WTC11 (cell line): ENCODE measurements at places on chromosomes 11 and 22.

- no peak for DNase-seq
Measured at GRCh38 chr22:35446365-35446764, 46.4 kb downstream of the MCM5 start.

DNA sequence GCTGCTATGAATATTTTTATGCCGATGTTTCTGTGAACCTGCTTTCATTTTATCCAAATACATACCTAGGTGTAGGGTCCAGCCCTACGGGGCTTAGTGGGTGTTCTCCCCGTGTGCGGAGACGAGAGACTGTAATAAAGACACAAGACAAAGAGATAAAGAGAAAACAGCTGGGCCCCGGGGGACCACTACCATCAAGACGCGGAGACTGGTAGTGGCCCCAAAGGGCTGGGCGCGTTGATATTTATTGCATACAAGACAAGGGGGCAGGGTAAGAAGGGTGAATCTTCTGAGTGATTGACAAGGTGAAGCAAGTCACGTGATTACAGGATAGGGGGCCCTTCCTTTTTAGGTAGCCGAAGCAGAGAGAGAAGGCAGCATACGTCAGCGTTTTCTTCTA, 920.1 kb downstream of the BRD1 start:
- DNase-seq: no peak

DNA sequence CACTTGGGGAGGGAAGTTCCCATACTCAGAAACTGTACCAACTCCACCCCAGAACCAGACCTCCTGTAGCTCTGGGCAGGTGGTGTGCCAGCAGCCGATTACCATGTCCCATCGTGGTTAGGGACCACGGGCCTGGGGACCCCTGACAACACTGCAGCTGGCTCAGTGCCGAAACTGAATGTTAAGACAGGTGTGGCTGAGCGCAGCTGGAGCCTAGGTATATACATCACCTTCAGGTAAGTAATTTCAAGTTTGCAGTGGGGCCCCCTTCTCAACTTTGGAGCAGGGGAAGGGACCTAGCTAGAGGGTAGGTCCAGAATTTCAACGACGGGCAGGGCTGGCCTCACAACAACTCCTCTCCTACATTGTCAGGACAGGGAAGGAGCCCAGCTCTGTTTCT, 20.7 kb upstream of the PISD start:
- no peak for DNase-seq

DNA sequence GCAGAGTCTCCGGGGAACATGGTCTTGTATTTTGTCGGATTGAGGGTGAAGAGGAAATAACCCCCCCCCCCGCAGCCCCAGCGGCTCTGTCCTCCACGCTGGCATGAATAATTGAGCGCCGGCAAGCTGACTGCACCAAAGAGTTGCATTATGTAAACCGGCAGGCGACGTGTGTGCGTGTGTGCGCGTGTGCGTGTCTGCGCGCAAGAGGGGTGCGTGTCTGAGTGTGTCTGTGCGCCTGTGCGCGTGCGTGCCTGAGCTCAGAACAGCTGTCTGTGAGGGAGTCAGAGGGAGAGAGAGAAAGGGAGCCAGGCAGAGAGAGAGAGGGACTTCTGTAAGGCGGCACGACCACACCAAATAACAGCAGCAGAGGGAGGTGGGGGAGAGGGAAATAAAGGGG, 94.4 kb downstream of the SCN3B start:
- no peak for DNase-seq

DNA sequence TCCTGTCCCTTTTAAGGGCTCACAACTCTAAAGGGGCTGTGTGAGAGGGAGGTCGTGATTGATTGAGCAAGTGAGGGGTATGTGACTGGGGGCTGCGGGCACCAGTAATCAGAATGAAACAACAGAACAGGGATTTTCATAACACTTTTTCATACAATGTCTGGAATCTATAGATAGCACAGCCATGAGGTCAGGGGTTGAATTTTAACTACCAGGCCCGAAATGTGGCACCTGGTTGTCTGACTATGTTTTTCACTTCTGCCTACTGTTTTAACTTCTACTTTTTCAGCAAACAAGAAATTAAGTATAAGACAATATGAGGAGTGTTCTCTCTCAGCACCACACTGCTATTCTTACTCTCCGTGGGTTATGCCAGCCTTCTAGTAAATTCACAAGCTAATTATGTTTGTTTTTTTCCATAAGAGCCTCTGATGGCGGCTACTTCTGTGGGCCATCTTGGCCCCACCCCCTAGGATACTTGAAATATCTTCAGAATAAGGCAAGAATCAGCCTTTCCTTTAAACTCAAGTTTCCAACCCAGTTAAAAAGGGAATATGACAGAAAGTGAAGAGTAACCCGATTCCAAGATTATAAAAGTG, 552.8 kb upstream of the CHORDC1 start:
- DNase-seq: no peak

DNA sequence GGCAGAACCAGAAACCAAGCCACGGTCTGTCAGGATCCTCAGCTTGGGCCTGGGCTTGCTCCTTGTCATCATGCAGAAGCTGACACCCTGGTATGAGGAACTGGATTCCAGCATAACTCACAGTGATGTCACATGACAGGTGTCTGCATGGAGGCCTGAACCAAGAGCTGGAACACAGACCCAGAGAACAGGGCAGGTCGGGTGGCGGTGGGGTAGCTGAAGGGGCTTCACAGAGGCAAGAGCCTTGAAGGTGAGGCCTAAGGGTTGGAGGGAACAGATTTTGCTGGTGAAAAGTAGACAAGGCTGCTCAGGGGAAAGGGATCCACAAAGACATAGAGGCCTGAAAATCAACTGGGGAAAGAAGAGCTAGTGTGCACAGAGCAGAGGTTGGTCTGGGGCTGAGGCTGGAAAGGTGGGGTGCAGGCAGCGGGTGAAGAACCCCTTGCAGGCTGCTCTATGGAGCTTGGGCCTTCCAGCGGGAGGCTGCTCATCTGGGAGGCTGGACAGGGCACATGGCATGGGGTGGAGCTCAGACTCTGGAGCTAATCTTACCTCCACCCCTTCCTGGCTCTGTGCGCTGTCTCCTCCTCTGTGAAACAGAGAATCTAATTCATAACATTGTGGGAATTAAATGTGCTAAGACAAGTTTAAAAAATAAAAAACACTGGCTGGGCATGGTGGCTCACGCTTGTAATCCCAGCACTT, 18.4 kb upstream of the RPS3 start:
- DNase-seq: no peak

DNA sequence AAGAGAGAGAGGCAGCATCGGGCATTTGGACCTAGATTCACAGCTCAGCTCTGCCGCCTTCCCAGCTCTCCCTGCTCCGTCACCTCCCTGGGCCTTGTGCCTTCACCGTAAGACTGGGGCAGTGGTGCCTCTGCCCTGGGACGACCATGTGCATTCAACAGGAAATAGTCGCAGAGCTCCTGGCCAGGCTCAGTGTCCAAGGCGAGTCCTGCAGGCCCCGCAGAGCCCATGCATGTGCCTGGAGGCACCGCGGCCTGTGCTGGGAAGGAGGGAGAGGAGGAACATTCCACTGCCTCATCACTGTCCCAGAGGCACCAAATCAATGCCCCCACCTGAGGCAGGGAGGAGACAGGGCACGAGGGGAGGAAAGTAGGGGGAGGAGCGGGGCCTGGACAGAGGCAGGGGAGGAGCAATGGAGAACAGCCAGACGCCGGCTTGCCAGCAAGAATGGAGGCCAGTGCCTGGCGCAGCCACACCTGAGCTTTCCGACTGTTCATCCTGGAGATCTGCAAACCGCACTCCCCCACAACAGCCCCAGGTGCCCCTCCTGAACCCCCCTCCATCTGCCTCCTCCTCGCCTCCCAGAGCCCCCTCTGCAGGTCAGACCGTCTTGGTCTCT, 74.4 kb upstream of the PRR5 start:
- DNase-seq: no peak

GRCh38 chr11:9315078-9315688, 790 bp upstream of the TMEM41B start:
- DNase-seq: no peak

GRCh38 chr22:23093051-23093788, 22.9 kb downstream of the GNAZ start:
- DNase-seq: no peak

DNA sequence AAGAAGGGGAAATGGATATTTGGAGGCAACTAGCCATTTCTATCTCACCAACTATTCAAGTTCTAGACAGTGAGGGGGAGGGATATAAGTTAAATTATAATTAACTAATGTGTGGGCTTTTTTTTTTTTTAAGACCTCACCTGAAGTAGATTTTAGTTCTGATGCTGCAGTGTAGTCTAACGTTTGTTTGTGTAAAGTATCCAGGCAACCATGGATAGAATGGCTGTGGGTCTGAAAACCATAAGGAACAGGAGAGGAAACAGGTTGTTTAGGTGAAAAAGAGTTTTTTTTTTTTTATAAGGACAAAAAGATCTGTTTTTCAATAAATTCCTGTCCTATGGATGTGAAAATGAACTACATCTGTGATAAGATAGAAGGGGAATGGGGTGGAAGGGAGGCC, 262.4 kb upstream of the PLET1 start:
- no peak for DNase-seq

DNA sequence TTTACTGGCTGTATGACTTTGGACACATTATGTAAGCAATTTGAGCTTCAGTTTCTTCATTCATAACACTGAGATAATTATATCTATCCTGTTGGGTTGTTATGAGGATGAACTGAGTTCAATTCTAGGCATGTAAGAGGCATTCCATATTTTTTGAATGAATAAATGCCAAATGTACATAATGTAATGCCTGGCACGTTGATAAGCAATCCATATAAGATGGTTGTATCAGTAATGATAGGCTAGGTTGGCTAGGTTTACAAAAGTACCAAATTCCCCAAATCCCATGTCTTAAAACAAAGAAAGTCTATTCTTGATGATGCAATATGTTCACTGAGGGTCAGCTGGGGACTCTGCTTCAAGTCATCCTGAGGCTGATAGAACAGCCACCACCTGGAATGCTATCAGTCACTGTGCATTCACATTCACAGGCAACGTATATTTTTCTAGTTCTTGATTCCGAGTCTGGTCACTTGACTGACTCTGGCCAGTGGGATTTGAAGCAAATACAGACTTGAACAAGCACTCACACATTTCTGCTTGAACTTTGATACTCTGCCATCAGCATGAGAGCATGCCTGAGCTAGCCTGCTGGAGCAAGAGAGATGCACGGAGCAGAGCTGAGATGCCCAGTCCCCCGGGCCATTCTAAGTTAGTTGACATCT, 104.0 kb upstream of the TIMP3 start:
- no peak for DNase-seq

DNA sequence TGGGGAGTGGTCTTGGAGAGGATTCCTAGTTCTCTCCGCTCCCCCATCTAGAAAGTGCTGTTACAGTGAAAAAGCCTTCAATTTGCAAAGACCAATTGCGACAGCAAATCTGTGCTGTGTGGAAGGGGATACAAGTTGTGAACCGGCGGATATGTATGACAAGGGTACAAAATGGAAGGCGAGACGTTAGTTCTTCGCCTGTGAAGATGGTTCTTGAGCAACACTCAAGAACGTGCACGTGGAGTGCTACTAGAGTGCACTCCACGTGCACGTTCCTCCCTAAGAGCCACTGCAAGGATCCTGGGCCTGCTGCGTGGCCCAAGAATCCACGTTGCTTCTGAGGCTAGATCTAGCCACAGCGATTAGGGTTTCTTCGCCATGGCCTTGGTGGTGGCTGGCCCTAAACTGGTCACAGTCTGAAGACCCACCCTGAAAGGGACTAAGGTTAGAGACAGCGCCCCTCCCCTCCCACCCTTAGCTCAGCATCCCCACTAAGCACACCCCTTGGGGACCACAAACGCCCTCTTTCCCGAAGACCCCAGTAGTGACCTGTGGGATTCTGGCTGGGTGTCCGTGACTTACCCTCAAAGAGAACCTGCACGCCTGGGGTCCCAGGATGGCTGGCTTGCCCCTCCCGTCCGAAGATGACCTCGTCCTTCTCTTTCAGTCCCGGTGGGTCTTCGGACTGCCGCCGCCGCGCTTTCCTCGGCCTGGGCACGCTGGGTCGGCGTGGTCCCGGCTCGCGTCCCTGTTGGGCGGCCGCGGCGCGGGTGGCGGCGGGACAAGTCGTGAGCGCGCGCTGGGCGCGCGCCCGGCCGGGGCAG, 519 bp upstream of the PDE3B start:
- DNase-seq: no peak

- no peak for DNase-seq
Measured at GRCh38 chr22:46425016-46425415, 89.5 kb downstream of the TRMU start.

DNA sequence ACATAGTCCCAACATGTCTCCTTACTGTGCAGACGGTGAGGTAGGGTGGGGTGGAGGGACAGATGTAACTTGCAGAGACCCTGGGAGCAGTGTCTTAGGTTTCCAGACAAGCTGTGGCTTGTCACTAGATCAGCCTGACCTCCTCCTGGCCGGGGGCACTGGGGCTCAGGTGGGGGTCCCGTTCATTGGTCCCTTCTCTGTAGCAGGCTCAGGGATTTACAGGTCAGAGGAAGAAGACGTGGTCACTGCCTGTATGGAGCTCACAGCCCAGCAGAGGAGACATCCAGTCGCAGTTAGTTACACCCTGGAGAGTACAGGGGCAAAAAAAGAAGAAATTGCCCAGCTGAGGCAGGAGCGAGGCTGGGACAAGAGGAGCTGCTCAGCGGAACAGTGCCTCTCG, 22.0 kb upstream of the TUB start:
- no peak for DNase-seq

GRCh38 chr22:49015459-49015858, 812.2 kb downstream of the BRD1 start:
- DNase-seq: no peak

- DNase-seq: no peak
Measured at GRCh38 chr11:10459029-10459970, 4.2 kb downstream of the AMPD3 start.

DNA sequence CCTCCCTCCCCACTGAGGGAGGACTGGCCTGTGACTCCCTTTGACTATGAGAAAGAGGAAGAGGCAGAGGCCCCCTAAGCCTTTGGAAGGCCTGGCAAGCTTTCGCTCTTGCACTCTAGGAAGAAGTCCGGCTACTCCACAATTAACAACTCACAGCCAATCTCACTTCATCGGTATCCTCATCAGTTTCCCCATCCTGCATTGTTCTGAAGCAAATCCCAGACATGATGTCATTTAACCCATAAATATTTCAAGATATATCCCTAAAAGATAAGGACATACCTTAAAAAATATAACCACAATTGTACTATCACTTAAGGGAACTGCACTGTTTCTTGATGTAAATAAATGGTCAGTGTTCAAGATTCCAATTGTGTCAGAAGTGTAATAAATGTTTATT, 63.1 kb downstream of the CWC15 start:
- no peak for DNase-seq

DNA sequence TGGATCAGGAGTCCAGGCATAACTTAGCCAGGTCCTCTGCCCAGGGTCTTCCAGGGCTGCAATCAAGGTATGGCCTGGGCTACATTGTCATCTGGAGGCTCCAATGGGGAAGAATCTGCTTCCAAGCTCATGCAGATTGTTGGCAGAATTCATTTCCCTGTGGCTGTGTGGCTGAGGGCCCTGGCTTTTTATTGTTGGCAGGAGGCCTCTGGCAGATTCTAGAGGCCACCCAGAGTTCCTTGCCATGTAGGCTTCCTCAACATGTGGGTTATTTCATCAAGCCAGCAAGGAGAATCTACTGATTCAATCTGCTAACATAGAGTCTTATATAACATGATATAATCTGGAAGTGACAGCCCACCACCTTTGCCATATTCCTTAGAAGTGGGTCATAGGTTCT, 16.4 kb upstream of the EP300 start:
- DNase-seq: no peak

GRCh38 chr22:49214976-49215375, 612.7 kb downstream of the BRD1 start:
- DNase-seq: peak; percentile 2
